ENCODE measurements at places on chromosomes 1 and 21. TPM values are rescaled to one million over a fixed set of nuclear protein-coding genes. Genes with fewer than 3 reads are reported as not detected.

C1orf87 gene
- 0.71 TPM for total RNA-seq

MROH7 gene
- total RNA-seq, result 4.3 TPM

LCE1E gene
- total RNA-seq, result not detected

EEIG2 gene
- 14.5 TPM for total RNA-seq

MPL gene
- total RNA-seq, result 0.09 TPM

KRTAP7-1 gene
- total RNA-seq, result not detected

NPHS2 gene
- not detected for total RNA-seq

DARS2 gene
- 10.2 TPM for total RNA-seq

FCRL4 gene
- total RNA-seq, result not detected

CAMSAP2 gene
- total RNA-seq, result 36.0 TPM

MSH4 gene
- total RNA-seq, result 0.44 TPM

DENND4B gene
- 11.8 TPM for total RNA-seq

TCHH gene
- under 0.01 TPM for total RNA-seq

LHX8 gene
- 0.09 TPM for total RNA-seq

AIM2 gene
- total RNA-seq, result 0.31 TPM

PGLYRP4 gene
- total RNA-seq, result not detected

TEKT2 gene
- total RNA-seq, result 0.53 TPM

GOLT1A gene
- 0.09 TPM for total RNA-seq

TMEM222 gene
- 22.4 TPM for total RNA-seq

SPRR2E gene
- total RNA-seq, result not detected

SLC37A1 gene
- 2.3 TPM for total RNA-seq

RAB3B gene
- total RNA-seq, result 0.18 TPM

C1QB gene
- 18.5 TPM for total RNA-seq

STIL gene
- 5.1 TPM for total RNA-seq

OR2T6 gene
- not detected for total RNA-seq

B3GALT2 gene
- total RNA-seq, result 10.9 TPM

NTNG1 gene
- 12.4 TPM for total RNA-seq

HSD11B1 gene
- total RNA-seq, result 0.18 TPM

MYOC gene
- 9.7 TPM for total RNA-seq

OR14K1 gene
- not detected for total RNA-seq

CD244 gene
- total RNA-seq, result 0.13 TPM

MIXL1 gene
- total RNA-seq, result 0.27 TPM

PCAT6 gene
- 0.22 TPM for total RNA-seq

CR1 gene
- total RNA-seq, result 1.5 TPM

CSDE1 gene
- 332 TPM for total RNA-seq

SEC22B gene
- total RNA-seq, result 23.3 TPM

EDN2 gene
- 0.18 TPM for total RNA-seq

BATF3 gene
- 2.3 TPM for total RNA-seq

CLCNKB gene
- 0.40 TPM for total RNA-seq

TBX19 gene
- total RNA-seq, result 0.80 TPM

RXFP4 gene
- not detected for total RNA-seq

SYCP1 gene
- not detected for total RNA-seq

CFAP107 gene
- 0.62 TPM for total RNA-seq

OR2T2 gene
- not detected for total RNA-seq

COL24A1 gene
- total RNA-seq, result 8.2 TPM

MAP1LC3C gene
- total RNA-seq, result 12.5 TPM

MINDY1 gene
- 15.7 TPM for total RNA-seq

ACKR1 gene
- total RNA-seq, result 2.7 TPM

DRAM2 gene
- total RNA-seq, result 31.4 TPM

CLCA4 gene
- not detected for total RNA-seq

PLA2G2D gene
- total RNA-seq, result not detected

SLC9C2 gene
- not detected for total RNA-seq

ATF6 gene
- 15.5 TPM for total RNA-seq

All from muscle of leg (tissue), 16 donors.